ENCODE measurements at places on chromosomes 2 and 18. TPM values are rescaled to one million over a fixed set of nuclear protein-coding genes. Genes with fewer than 3 reads are reported as not detected.

ACSL3 gene
- 65.7 TPM for total RNA-seq

TTC39C gene
- 10.0 TPM for total RNA-seq

CSRNP3 gene
- 13.6 TPM for total RNA-seq

KCNJ3 gene
- 4.3 TPM for total RNA-seq

CCDC148 gene
- 2.7 TPM for total RNA-seq

NMS gene
- not detected for total RNA-seq

SERPINB4 gene
- total RNA-seq: not detected

ACMSD gene
- total RNA-seq: not detected

ALLC gene
- not detected for total RNA-seq

VWC2L gene
- not detected for total RNA-seq

RANBP2 gene
- 92.7 TPM for total RNA-seq

STAM2 gene
- total RNA-seq: 20.7 TPM

LIMS2 gene
- total RNA-seq: 5.4 TPM

TGFA gene
- 1.6 TPM for total RNA-seq

PRLH gene
- total RNA-seq: not detected

Measured in endodermal cell (in vitro differentiated cells).